ENCODE measurements at places on chromosomes 3 and 15. TPM values are rescaled to one million over a fixed set of nuclear protein-coding genes. Genes with fewer than 3 reads are reported as not detected.

TMC3 gene
- total RNA-seq, result not detected

PPP2R3A gene
- 6.1 TPM for total RNA-seq

CAV3 gene
- total RNA-seq, result not detected

DNA sequence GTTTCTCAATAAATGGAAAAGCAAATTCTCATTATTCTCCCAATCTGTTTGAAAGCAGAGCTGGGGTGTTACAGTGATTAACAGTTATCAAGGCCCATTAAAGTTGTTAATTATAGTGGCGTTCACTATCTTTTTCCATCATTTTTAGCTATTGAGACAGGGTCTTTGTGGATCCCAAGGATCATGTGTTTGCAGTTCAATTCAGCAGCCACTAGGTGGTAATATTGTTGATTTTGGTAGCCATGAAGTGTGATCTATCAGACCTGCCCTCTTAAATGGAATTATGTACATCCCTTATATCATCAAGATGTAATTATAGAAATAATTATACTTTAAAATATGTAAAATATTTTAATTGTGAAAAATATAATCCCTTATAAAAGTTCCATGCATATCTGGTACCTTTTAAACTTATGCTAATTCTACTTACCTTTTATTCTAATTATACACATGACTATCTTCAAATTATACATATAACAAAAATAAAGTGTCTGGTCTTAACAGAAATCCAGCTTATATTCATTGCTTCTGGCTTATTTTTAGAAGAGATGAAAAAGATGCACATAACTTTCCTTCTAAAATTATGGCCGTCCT, 126.4 kb downstream of the GREM1 start:
- H3K4me1 ChIP-seq, result no peaks in the 10 kb centered on the region
- H3K27ac ChIP-seq, result no peak overlapping the region
- peak; percentile 40 for DNase-seq
- H3K36me3 ChIP-seq, result no peaks in the 10 kb centered on the region

DNA sequence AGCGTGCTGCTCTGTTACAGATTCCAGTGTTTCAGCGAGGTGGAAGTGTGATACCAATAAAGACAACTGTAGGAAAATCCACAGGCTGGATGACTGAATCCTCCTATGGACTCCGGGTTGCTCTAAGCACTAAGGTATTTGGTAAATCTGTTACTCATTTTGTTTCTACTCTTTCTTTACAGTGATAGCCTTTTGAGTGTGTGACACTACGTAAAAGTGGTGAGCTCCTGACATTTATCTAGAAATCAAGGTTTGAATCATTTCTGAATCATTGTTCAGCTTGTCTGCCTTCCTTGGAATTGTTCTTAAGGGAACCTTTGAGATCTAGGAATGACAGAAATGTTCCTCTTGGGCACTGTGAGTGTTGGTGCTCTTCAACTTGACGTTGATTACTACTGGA, 11.2 kb upstream of the CAPN3 start:
- no peak overlapping the region for H3K4me3 ChIP-seq
- H3K27me3 ChIP-seq, result no peaks in the 10 kb centered on the region
- H3K27ac ChIP-seq, result no peak overlapping the region
- no peaks in the 10 kb centered on the region for H3K4me1 ChIP-seq

DNA sequence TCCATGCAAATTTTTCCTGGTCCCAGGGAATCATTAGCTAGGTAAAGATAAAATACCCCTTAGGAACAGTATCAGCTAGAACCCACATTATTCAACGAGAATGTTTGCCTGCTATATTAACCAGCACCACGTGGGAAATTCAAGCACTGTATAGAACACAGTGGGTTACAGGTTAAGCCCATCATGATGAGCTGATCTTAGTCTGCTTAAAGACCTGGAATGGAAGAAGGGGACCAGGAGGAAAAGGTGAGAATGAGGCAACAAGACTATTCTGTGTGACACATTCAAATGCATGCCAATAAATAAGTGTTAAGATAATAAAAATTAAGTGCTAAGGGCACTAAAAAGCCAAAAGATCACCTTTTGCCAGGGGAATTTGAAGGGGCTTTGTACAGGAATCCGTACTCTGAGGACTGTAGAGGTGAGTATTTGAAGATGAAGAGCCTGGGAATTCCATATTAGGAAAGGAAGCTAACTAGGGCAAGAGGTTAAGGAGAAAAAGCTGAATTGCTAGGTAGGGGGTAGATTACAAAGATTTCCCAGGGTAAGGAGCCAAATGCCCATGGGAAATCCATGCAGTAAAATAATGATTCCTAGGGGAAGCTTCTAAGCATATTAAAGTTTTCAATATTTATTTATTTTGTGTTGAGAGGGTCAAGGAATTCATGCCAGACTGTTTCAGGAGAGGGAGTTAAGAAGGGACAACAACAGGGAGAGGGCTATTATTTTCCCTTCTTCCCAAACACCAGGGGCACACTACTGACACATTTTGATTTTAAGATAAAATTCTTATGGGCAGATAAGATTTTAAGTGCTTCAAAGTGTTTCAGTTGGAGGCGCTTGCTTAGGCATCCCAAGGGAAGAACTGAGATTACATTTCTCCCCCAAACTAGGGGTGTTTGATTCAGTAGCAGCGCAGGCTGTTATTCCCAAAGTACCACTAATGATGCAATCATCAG, 2.3 kb upstream of the MED12L start:
- no peaks in the 10 kb centered on the region for H3K4me1 ChIP-seq
- no peak overlapping the region for H3K4me3 ChIP-seq
- H3K36me3 ChIP-seq, result no peaks in the 10 kb centered on the region
- H3K27ac ChIP-seq, result no peak overlapping the region
- DNase-seq, result no peak
- H3K27me3 ChIP-seq, result no peaks in the 10 kb centered on the region

Data from HCT116 (cell line).